ENCODE measurements at places on chromosomes 2 and 18. TPM values are rescaled to one million over a fixed set of nuclear protein-coding genes. Genes with fewer than 3 reads are reported as not detected.

- no peak for DNase-seq
- no peaks in the 10 kb centered on the region for H3K27me3 ChIP-seq
- H3K4me1 ChIP-seq: no peaks in the 10 kb centered on the region
- no peak overlapping the region for H3K4me3 ChIP-seq
- H3K36me3 ChIP-seq: no peaks in the 10 kb centered on the region
- H3K27ac ChIP-seq: no peak overlapping the region
These were observed 34.5 kb upstream of the L3MBTL4 start for GRCh38 chr18:6449213-6449612.

FAM110C gene
- 0.71 TPM for total RNA-seq

- H3K4me1 ChIP-seq: peaks cover 40% of the 10 kb centered on the region
- H3K27ac ChIP-seq: peak overlapping the region; percentile 90
- H3K4me3 ChIP-seq: no peak overlapping the region
- no peaks in the 10 kb centered on the region for H3K36me3 ChIP-seq
- H3K27me3 ChIP-seq: no peaks in the 10 kb centered on the region
These were observed 228.7 kb upstream of the SIX2 start for GRCh38 chr2:45237850-45238542.

GRCh38 chr2:8369522-8369921 is 312.3 kb upstream of the ID2 start:
- H3K4me1 ChIP-seq: no peaks in the 10 kb centered on the region
- no peak overlapping the region for H3K4me3 ChIP-seq
- DNase-seq: no peak
- no peak overlapping the region for H3K27ac ChIP-seq
- no peaks in the 10 kb centered on the region for H3K27me3 ChIP-seq

GRCh38 chr2:108907822-108908712 is 81.0 kb downstream of the EDAR start:
- no peak overlapping the region for H3K4me3 ChIP-seq
- H3K4me1 ChIP-seq: peaks cover 47% of the 10 kb centered on the region
- no peaks in the 10 kb centered on the region for H3K36me3 ChIP-seq
- no peak for DNase-seq

GRCh38 chr2:181125359-181125758 is 145.0 kb downstream of the UBE2E3 start:
- no peaks in the 10 kb centered on the region for H3K27me3 ChIP-seq
- H3K27ac ChIP-seq: no peak overlapping the region
- H3K4me1 ChIP-seq: no peaks in the 10 kb centered on the region
- H3K36me3 ChIP-seq: no peaks in the 10 kb centered on the region
- no peak overlapping the region for H3K4me3 ChIP-seq

MRPL30 gene
- 33.4 TPM for total RNA-seq

- H3K4me3 ChIP-seq: no peak overlapping the region
- H3K4me1 ChIP-seq: peaks cover 41% of the 10 kb centered on the region
- no peaks in the 10 kb centered on the region for H3K36me3 ChIP-seq
- no peaks in the 10 kb centered on the region for H3K27me3 ChIP-seq
- DNase-seq: peak; percentile 64
These were observed 125.7 kb downstream of the RBMS1 start for GRCh38 chr2:160367887-160368286.

DNA sequence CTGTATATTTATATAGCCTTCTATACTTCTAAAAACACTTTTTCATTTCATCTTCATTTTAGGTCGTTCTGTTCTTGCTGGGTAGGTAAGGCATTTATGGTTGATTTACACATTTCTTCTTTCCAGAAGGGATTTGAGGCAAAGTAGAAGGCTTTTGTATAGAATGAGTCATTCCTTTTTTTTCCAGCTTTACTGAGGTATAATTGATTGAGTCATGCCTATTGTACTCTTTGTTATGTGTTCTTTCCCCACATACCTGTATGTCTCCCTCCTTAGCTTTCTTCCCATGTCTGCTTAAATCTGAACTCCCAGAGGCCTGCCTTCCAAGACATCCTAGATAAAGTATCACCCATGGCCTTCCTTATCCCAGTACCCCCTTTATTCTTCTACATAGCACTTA is 4.8 kb upstream of the CDC42EP3 start:
- no peak overlapping the region for H3K4me3 ChIP-seq
- H3K36me3 ChIP-seq: no peaks in the 10 kb centered on the region
- H3K27me3 ChIP-seq: peaks cover under 1% of the 10 kb centered on the region
- no peak overlapping the region for H3K27ac ChIP-seq
- no peak for DNase-seq
- peaks cover 6% of the 10 kb centered on the region for H3K4me1 ChIP-seq

MOCOS gene
- total RNA-seq: 0.13 TPM

MRPL33 gene
- total RNA-seq: 187 TPM

EMILIN1 gene
- total RNA-seq: 76.9 TPM

PSD4 gene
- total RNA-seq: 1.6 TPM

- H3K4me1 ChIP-seq: no peaks in the 10 kb centered on the region
- DNase-seq: no peak
- H3K27ac ChIP-seq: no peak overlapping the region
- H3K4me3 ChIP-seq: no peak overlapping the region
These were observed 14.3 kb upstream of the CTLA4 start for GRCh38 chr2:203853271-203853670.

IWS1 gene
- 43.0 TPM for total RNA-seq

Measured in muscle of leg (tissue), 16 donors.